ENCODE measurements at places on chromosomes 4 and X.

GRCh38 chrX:130030826-130031225, 48.4 kb downstream of the BCORL1 start:
- no peak for DNase-seq

DNA sequence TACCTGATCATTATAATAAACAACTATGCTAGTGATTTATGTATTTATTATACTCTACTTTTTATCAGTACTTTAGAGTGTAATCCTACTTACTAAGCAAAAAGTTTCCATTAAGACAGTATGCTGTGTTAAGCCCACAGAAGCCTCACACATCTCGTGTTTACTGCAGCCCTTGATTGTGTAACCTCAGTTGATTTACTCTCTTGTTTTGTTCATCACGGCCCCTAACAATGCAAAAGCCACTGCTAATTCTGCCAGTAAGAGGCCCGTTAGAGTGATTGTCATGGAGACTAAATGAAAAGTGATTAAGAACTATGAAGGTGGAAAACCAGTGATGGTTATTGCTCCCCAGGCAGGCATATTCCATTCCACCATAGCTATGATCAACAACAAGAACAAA, 436.2 kb downstream of the SPOCK3 start:
- DNase-seq, result no peak

GRCh38 chr4:3021627-3022026, 52.7 kb downstream of the HTT-AS start:
- no peak for DNase-seq

DNA sequence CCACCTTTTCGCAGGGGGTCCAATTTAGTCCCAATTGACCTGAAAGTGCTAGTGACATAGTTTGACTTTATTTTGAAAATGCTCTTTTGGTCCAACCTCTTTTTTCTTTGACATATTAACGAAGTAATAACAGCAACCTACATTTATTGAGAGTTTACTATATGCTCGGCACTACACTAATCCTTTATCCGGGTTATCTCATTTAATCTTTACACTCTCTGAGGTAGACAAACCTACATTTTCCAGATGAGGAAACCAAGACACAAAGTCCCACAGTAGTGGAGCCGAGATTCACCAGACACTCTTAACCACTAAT, 307 bp upstream of the ATRX start:
- DNase-seq, result no peak

DNA sequence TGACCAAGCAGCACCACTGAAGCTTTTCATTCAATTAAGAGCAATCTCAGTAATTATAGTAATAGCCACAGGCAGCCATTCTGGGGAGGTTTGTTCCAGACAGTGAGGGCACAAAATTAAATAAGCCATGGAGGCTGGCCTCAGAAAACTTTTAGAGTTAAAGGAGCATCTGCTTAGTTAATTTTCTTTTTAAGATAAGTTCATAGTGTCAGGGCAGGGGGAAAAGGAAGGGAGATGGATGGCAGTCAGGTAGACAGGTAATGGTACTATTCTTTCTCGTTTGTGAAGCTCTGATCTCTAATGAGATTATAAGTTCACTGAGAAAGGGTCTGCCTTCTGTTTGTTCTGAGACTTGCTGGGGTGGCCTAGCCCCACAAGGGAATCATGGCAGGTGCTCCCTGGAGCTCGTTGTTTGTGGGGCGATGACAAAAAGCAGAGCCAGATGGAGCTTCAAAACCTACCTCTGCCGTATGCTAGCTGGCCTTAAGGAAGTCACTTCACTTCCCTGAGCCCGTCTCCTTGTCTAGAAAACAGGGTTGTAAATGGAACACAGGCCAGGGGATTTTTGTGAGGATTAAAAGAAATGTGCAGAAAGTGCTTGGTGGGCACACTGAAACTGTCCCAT, 44.6 kb upstream of the FGFBP2 start:
- DNase-seq, result no peak

DNA sequence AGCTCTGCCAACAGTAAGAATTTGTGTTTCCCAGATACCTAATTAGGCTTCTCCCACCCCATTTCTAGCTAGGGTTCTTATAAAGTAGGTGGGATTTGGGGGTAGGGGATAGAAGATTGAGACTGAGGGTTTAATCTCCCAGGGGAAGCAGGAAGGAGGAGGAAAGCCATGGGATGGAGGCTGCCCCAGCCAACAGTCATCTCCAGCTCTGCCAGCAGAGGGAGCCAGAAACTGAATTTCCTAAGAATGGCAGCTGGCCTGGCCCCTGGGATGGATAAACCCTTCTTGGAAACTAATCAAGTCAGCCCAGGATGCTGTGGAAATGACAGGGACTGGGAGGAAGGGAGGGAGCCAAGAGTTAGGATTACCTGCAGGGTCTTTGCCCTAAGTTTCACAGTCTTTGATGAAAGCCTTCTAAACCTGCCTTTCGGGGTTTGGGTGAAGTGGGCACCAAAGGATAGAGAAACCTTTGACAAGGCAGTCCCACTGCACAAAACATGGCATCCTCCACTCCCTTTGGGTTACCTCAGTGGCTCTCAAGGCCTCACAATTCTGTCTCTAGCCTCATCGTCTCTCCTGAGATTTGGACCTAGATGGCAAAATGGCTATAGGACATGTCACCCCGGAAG, 6.7 kb upstream of the ERCC6L start:
- peak; percentile 60 for DNase-seq

- no peak for DNase-seq
Observed at GRCh38 chrX:69262036-69262936, 97.0 kb upstream of the PJA1 start.

DNA sequence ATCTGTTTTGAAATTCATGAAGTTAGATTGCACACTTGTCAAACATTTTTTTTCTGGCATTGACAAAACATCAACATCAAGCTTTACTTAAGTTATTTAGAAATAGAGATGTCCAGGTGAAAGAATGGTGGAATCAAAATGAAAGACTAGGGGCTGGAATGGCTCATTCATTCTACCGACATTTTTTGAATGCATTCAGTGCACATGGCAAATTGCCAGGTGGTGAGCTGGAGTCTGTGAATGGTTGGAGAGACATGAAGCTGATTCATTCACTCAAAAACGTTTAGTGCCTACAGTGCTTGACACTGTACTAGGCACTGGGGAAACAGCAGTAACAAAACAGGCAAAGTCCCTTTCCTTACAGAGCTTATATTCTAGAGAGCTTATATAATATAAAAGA, 292.4 kb downstream of the PPP1R2C start:
- DNase-seq, result peak; percentile 3

DNA sequence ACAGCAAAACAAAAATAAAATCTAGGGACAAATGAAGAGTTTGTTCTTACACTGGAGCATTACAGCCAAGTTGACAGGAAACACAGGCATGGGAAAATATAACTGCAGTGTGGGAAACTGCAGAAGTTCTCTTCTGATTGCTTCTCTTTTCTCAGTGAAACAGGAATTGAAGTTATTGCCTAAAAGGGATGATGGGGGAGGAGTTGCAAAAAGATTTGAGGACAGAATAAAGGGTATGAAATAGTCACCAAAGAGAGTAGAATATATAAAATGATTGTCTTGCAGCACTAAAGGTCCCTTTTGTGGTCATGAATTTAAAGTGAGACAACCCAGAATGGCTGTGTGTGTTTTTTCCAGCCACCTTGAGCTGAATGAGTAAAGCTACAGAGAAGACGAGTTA, 103.7 kb downstream of the JADE1 start:
- no peak for DNase-seq

- no peak for DNase-seq
Observed at GRCh38 chr4:16129336-16129735, 45.5 kb upstream of the PROM1 start.

DNA sequence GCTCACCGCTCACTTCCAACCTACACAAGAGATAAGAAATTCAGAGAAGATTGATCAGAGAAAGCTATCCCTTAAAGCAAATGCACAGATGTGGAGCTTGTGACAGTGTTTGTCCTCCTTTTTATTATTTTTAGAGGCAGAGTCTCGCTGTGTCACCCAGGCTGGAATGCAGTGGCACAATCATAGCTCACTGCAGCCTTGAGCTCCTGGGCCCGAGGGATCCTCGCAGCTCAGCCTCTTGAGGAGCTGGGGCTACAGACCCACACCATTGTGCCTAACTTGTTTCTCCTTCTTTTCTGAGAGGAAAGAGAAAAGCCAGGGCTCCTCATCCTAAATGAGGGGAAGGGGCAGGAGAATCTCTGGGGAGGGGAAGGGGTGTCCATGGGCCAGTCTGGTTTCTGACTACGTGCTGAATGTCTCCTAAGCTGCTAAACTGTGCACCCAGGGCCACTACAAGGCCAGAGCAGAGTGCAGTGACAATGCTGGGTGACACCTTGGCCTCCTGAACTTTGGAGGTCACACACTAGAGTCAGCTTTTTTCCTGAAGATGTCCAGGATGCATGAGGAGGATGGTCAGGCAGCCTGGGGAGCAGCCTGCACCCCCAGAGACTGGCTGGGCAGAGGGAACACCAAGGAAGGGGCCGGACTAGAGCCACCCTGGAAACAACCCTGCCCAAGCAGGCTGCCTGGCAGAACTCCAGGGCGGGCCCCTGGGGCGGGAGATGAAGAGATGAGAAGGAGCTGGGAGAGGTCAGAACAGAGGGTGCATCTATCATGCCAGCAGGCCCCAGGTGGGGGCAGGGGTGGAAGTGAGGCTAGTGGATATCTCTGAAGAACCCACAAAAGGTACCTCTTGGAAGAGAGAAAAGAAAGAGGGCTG, 55.5 kb upstream of the PROM1 start:
- DNase-seq, result no peak

- DNase-seq, result no peak
Observed at GRCh38 chr4:7476820-7477219, 42.1 kb upstream of the PSAPL1 start.

GRCh38 chrX:51494409-51494808, 2.0 kb downstream of the NUDT11 start:
- DNase-seq, result no peak

- DNase-seq, result no peak
Observed at GRCh38 chrX:15769300-15769954, 20.9 kb upstream of the ZRSR2 start.

- peak; percentile 29 for DNase-seq
Observed at GRCh38 chr4:84028340-84028739, 470.8 kb downstream of the NKX6-1 start.

GRCh38 chrX:21632027-21632426, 26.1 kb downstream of the KLHL34 start:
- DNase-seq, result no peak

DNA sequence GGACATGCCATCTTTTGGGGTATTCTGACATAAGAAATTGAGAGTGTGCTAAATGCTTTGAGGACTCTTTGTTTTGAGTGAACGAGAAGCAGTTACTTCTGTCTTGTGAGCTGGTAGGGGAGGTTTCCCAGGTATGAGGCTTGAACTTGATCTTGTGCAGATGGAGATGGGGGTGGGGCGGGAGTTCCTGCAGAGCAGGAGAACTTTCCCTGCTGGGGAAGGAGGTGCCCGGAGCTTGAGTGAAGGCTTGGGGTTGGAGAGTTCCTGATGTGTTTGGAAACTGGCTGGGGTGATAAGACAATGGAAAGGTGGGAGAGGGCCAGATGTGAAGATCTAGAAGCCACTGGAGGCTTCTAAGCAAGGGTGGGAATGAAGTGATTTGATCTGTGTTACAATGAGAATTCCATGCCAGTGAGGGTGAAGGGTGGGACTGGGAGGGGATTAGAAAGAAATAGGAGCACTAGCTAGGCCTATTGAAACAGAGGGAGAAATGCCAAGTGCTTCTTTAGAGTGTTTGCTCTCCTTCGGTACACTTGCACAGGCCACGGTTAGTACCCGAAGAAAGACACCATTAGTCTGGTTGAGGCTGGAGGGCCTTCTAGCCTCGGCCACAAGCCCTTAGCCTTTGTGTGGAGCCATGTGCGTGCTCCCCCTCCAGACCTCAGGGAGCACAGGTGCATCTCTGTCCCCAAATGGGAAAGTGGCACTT, 103.5 kb upstream of the STOX2 start:
- DNase-seq, result no peak

DNA sequence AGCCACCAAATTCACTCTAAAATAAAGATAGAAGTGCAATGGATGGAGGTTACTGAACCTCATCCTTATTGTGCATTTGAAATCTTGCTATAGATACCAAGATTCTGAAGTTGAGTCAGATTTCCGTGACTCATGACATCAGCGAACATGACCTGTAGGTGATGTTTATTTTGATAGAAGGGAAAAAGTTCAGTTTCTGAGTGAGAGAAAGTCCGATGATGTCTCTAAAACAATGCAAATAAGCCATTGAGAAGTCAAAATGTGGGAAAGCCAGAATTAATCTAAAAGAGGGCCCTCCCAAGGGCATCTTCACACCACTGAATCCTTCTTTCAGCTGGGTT, 20.0 kb downstream of the PHOX2B start:
- DNase-seq, result peak; percentile 40

DNA sequence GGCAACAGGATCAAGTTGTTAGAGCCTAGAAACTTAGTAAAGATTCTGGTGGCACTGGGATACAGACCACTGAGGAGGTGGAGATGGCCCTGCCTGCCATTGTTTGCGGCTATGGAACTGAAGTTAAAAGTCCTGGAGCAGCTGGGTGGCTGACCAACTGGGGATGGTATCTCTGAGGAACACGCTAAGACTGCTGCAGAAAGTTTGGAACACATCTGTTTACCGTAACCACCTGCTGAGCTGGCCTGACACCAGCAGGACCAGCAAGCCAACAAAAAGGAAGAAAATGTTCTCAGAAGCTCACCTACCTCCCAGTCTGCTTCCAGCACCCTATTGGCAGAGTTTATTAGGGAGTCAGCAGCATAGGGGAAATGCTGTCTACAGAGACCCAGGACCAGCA, 17.4 kb upstream of the PACRGL start:
- no peak for DNase-seq

- DNase-seq, result no peak
Observed at GRCh38 chrX:41589634-41590270, 99.0 kb upstream of the GPR34 start.
